ENCODE measurements at places on chromosomes 3 and 15.

- DNase-seq: no peak
These were observed 182.5 kb downstream of the TNIK start for GRCh38 chr3:171277456-171278298.

GRCh38 chr3:105626739-105627138, 242.1 kb downstream of the CBLB start:
- DNase-seq: no peak

- no peak for DNase-seq
These were observed 21.0 kb upstream of the ALDH1A2 start for GRCh38 chr15:58086491-58086890.

DNA sequence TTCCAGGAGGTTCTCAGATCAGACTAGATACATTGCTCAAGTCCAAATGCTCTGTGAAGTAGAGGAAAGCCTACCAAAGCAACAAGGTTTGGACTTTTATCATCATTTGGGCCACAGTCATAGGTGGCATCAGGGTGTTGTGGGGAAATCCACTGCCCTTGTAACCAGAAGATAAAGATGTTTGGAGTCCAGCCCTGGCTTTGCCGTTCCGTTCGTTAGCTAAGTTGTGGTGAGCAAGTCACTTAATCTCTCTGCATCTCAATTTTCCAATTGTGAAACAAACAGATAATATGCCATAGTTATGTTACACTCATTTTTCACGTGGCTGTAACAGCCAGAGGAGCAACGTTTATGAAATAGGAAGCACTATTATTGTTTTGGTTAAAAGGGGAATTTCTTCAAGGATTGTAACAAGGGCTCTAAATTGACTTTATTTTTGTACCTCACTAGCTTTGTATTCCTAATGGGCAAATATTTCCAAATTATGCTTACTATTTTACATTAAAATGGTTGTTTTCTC, 125.6 kb downstream of the CD47 start:
- DNase-seq: no peak

DNA sequence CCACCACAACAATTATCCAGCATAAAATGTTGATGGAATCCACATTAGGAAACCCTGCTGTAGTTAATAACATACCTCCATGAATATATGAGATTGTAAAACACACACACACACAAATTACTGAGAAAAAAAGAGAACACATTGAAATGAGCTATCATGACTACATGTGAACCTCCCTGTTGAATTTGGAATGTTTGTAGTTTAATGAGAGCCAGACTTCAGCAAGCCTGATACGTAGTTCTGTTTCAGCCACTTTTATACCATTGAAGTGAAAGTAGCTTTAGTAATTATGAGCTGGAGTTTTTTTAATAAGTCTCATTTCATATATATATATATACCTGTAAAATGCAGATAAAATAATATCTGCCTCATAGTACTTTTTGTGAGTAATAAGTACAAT, 1146.4 kb downstream of the NAALADL2 start:
- no peak for DNase-seq

DNA sequence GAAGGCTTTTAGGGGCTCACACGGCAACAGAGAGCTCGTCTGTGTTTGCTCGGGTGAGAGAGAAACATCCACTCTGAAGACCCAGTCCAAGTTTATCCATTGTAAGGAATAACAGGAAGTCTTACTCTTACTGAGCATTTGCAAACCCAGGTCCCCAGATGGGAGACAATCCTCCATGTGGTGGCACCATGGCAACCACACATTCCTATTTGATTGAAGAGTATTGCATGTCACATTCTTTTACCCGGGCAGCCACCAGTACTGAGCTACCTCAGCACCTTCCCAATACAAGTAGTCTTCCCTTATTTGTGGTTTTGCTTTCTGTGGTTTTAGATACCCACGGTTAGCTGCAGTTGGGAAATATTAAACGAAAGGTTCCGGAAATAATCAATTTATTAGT, 302.9 kb upstream of the RASGRP1 start:
- no peak for DNase-seq

DNA sequence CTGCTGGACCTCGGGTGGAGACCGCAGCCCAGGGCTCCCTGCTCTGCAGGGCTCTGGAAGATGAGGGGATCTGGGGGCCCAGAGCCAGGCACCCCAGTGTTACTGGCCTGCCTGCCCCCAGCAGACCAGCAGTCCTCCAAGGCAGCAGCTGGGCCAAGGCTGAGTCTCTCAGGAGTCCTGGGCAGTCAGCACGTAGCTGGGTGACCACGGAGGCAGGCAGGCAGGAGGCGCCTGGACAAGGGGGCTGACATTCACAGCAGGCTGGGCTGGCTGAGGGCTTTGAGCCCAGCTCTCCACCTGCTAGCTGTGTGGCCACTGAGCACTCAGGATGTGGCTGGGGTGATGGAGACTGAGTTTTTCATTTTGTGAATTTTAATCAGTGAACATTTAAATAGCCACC, 67.9 kb downstream of the IQSEC1 start:
- no peak for DNase-seq

- DNase-seq: no peak
These were observed 7.3 kb upstream of the CD96 start for GRCh38 chr3:111534701-111535100.

DNA sequence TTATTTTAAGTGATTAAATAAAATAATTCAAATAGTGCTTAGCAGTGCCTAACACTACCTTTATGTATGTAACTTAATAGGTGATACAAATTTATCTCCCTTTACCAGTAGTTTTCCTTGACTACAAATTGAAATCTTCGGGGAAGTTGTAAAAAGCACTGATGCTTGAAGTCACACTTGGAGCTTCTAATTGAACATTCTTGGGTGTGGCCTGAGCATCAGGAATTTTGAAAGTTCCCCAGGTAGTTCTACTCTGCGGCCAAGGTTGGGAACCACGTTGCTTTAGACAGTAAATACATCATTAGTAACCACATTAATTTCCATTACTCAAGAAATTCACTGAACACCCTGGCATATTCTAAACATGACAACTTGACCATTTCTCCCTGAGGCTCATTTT, 351.4 kb downstream of the CNTN6 start:
- no peak for DNase-seq

DNA sequence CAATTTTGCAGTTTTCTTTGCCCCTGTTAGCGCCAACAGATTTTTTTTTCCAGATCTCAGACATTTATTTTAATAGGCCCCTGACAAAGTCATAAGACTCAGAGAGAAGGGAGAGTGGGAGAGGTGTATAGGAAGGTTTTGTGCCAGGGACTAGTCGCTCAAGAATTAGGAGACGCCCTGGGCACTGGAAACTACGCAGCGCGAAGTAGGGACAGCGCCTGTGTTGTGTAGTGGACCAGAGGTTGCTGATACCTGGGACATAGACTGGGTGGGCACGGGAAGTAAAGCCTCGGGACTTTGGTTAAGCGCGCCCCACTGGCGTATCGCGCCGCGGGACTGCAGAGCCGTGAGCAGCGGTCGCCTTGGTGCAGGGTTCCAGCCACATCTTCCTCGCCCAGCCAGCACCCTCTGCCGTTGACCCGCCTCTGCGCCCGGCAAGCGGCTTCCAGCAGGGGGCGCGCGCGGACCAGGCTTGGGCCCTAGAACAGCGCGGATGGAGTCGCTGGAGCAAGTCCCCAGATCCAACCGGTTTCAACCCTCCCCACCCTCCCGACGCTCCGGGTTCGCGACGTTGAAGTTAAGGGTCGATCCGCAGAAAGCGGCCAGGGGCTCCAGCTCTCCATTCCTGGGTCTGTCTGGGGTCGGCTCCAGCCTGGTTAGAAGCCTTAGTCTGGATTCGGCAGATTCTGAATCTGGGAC, 3.0 kb upstream of the ISLR2 start:
- DNase-seq: peak; percentile 24

DNA sequence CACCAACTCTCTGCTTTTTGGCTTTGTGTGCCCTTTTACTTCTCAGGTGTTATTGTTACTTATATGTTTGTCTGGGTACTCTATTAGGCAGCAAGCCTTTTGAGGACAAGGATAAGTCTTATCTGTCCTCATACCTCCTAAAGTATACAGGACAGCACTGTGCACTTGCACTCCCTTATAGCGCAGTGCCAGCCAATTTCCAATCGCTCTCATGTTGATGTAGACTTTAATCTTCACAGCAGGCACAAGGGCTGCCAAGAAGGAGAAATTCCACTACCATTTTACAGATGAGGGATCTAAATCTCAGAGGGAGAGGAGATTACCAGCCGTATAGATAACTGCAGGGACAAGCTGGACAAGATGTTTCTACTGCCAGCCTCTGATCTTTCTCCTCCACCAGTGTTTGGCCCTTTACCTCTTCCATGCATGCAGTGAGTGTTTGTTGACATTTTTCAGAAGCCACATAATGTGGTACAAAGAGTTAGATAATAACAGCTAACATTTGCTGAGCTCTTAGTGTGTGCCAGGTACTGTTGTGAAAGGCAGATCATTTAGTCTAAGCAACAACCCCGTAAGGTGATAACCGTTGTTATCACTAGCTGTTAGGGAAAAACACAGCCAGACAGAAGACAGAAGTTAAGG, 30.1 kb downstream of the SST start:
- DNase-seq: no peak

DNA sequence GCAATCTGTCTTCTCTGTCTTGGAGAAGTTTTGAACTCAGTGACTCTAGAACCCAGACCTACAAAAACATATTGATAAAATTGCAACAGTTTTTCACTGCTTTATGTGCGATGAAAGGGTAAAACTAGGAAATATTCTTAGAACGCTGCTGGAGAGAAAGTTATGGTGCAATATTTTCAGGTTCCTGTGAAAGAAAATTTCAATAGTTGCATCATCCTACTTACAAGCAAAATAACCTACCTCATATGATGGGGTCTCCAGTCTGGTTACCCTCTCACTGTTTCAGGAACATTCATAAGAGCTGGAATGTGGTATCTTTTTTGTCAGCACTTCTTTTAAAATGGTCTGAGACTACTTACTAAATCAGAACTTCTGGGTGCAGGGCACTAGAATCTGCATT, 27.1 kb downstream of the GATM start:
- DNase-seq: no peak

DNA sequence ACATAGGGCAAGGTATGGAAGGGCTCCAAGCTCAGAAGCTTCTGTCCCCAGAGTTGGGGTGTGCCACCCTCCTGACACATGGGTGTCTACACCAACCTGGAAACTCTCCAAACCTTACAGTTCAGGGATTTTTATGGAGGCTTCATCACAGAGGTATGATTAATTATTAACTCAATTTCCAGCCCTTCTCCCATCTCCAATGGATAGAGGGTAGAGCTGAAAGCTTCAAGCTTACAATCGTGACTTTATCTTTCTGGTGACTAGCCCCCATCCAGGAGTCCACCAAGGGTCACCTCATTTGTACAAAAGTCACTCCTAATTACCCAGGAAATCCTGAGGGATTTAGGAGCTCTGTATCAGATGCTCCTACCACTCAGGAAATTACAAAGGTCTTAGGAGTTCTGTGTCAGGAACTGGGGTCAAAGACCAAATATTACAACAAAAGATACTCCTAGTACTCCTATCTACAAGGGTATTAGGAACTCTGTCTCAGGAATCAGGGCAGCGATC, 62.7 kb downstream of the TFDP2 start:
- DNase-seq: no peak

DNA sequence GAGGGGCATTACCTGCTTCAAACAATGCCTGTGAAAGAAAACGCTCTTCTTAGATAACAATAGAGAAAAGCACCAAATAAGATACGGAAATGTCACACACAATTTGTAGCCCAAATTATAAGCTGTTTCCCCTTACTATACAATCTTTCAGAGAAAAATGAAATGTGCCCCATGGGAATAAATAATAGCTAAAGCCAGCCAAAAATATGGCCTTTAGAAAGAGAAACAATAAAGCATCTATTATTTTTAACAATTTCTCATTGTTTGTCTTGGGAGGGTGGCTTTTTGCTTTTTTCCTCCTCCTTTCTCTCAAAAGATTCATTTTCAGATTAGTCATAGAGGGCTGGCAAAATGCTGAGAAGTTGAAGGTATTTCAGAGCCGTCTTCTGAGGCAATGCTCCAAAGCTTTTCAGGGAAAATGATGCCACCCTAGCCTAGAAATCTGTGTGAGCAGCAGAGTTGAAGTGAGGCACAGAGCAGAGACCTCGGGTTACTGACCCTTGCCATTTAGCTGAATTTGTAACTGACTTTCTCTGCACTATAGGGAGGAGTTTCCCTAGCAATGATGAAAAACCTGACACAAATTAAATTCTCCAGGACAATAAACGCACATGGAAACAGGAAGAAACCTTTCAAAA, 86.3 kb upstream of the PRICKLE2 start:
- DNase-seq: no peak

GRCh38 chr3:53384465-53385423, 37.4 kb upstream of the DCP1A start:
- DNase-seq: no peak

DNA sequence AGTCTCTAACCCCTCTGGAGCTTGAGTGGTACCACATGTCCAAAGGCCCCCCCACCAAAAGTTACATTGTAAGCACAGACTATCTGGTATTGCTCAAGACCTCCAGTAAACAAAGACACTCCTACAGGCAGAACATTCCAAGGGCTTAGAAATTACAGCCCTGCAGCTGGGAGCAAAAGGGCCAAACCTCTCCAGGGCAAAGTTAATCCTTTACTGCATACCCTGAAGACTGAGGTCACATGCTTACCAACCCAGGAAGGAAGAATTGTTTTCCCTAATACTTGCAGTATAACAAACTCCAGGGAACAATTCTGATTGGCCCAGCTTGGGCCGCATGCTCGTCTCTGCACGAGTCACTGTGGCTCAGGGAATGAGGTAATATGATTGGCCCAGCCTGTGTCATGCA, 266.1 kb upstream of the NR2F2 start:
- no peak for DNase-seq

DNA sequence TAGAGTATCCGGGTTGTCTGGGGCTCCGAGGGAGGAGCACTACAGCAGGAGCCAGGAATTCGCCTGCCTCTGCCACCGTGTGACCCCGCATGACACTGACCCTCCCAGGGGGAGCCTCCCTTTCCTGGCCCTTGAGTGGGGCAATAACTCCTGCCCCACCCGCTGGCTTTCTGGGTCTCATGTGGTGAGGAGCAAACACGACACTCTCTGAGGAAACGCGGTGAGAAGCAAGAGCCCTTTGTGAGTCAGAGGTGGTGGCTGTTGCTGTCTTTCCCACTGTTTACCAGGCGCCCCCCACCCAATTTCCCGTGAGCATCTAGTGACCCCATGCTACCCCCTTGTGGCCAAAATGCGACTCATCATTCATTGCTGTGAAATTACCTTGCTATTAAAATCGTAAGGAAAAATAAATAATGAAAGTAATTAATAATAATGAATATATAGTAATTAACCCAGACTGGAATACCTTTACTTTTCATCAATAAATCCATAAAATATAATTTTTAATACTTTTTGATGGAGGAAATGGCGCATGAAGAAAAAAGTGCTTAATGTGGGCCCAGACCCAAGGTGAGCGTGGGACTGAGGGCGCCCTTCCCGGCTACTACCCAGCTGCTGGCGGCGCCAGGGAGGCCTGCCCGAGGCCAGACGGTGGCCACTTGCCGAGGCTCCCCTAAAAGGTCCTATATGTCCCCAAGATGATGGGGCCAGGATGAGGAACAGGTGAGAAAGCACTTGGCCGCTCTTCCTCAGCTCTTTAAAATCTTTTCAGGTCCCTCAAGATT, 29.3 kb downstream of the CCNL1 start:
- DNase-seq: no peak

- DNase-seq: no peak
These were observed 124.2 kb downstream of the ASB7 start for GRCh38 chr15:100726421-100727190.

GRCh38 chr15:66865622-66866611, 163.9 kb downstream of the SMAD6 start:
- no peak for DNase-seq
